Activated T-helper 9 cell treated with anti-CD3 and anti-CD28 coated beads, Interleukin-2, amount 50 U/mL, for 16 hours (primary cell): ENCODE measurements at places on chromosomes 12 and 14.

DNA sequence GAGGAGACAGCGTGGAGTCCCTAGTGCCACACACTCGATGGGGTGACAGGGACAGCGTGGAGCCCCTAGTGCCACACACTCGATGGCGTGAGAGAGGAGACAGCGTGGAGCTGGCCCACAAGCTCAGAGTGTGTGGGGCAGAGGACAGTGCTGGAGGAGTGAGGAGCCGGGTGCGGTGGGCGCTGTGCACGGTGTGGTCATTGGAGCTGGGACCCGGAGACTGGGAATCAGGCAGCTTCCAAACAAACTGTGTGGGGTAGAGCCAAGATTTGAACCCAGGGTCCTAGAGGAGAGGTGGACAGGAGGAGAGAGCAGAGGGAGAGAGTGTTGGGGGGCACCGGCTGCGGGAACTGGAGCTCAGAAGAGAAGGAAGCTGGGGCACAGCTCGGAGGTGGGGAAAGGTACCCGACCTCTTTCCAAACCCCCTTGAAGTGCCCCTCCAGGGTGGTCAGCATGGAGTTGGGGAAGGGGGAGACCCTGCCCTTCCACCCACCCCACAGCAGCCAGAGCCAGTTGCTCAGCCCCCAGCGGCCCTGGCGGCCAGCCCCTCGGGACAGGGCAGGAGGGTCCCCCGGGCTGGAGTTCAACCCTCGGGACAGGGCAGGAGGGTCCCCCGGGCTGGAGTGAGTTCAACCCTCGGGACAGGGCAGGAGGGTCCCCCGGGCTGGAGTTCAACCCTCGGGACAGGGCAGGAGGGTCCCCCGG lies 91.0 kb downstream of the NOC4L start:
- no peak for DNase-seq

DNA sequence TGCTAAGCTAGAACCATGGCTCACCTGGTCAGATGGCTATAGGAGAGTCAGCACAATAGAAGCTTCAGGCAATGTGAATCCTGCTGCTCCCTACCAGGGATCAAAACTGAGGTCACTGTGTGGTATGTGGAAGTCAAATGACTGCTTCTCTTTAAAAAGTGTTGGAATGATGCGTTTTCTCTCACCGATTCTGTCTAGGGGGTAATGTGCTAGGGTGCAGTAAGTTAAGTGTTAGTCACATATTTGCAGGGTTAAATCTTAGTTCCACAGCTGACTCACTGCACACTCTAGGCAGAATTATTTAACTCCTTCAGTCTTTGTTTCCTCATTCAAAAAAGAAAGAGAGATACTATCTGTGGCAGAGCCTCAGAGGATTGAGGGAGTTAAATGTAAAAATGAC lies 696.6 kb downstream of the DIO2 start:
- no peak for DNase-seq

- no peak for DNase-seq
Measured at GRCh38 chr12:98721204-98721702, 76.2 kb downstream of the APAF1 start.

GRCh38 chr12:123444092-123445026 lies 7.9 kb upstream of the RILPL2 start:
- no peak for DNase-seq

GRCh38 chr14:33692762-33693161 lies 258.1 kb downstream of the EGLN3 start:
- no peak for DNase-seq

GRCh38 chr12:104569346-104570173 lies 112.8 kb downstream of the CHST11 start:
- no peak for DNase-seq

GRCh38 chr14:85853996-85854526 lies 324.1 kb downstream of the FLRT2 start:
- no peak for DNase-seq

DNA sequence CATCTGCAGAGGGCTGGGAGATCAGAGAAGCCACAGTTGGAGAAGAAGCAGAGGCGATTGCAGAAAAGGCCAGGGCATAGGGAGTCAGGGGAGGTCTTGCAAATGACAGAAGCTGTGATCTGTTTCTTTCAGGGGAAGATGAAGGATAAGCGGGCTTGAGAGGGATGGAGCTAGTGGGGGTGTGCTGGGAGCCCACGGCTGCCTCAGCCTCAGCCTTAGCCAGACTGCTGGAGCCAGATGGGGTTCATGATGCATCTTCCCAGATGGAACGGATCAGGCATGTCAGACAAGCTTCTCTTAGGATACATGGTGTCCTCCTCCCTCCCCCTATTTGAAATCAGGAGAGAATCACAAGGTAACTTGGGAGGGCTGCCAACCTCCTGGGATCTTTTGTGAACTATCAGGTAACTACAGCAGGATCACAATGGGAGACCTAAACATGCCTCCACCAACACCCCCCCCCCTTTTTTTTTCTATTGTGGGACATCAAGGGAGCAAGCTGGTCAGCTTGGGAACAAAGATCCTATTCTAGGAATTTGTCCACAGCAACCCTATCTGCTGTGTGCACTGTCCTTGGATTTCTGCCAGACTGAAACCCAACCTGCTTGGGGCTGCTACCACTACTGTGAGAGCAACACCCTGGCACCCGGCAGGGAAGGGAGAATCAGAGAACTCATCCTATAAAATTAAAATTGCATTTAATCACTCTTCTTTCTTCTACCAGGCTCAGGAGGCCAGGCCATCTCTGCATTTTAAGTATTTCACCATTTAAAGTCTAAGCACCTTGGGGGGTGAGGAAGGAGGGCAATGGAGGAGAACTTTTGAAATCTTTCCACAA lies 10.7 kb upstream of the ATP2A2 start:
- DNase-seq = no peak

- DNase-seq = no peak
Measured at GRCh38 chr12:118870551-118870950, 110.8 kb upstream of the SRRM4 start.

- no peak for DNase-seq
Measured at GRCh38 chr12:122665349-122665748, 37.8 kb downstream of the HCAR2 start.

DNA sequence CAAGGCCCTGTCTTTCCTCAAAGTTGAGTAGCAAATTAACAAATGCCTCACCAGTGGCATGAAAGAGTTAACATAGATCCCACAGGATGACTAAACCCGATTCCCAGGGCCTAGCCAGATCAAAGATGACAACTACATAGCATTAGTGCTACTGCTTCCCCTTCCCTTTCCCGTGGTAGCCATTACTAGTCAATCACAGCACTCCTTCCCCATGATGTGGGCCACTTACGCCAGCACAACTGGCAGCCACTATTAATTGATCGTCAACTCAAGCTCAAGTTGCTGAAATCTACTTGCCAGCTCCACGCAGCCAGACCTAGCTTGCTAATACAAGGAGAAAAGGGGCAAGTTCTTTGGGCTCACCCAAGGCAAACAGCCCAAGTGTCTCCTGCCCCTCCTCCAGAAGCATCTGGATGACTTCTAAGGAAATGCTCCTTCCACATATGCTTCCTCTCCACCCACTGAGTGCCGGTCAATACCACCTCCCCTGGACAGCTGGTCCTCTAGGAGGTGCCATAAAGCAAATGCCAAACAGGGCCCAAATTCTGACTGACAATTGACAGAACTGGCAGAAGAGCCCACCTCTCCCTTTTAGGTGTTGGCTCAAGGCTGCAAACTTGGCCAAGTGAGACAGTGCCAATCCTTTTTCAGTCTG lies 72.6 kb downstream of the NUAK1 start:
- DNase-seq = no peak

DNA sequence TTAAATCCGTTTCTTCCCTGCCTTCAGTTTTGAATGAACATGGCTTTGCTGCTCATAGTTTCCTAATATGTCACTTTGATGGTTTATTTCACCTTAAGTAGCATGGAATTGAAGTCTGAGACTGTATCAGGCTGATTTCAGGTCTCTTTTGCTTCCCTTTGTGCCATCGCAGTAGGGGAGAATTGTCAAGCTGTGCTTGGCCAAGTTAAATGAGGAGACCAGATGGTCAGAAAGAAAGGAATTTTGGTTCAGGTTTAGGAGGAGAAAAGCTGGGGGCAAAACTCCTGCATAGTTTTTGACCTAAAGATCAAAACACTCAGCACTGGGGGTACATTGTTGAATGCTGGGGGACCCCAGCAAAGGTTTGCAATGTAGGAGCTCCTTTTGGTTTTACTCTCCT lies 398.4 kb downstream of the NUAK1 start:
- no peak for DNase-seq

DNA sequence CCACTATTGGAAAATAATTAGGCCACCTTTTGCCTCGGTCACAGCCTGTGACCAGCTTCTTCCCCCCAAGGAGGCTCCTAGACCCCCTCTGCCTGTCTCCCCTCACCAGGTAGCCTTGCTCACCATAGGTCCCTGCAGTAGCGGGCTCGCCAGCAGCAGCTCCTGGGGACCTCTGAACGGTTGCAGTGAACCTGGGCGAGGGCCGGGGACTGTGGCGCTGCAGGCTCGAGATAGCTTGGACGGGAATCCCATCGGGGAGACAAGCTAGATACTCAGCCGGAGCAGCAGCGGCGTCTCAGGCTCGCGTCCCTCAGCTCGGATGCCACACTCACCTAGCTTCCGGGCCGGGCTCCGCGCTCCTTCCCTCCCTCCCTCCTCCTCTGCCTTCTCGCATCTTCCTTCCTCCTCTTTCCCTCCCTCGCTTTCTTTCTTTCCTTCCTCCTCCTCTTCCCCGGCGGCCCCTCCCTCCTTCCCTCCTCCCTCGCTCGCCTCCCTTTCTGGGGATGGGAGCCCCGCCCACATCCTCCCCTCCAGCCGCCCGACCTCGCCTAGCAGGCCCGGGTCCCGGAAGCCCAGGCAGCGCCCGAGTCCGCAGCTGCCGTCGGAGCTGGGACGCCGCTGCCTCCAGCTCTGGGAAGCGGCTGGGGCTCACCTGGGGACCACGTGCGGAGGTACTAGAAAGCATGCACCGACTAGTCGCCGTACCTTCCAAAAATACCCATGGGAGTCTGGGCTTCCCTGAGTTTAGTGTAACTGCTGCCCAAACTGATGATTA lies at the start of gene BMP4:
TSS of gene BMP4 (minus strand) at position 399 of the 775 bp plus-strand sequence. CDS start 4,603 bp downstream, outside the sequence.
- DNase-seq = no peak
